Left forelimb (tissue), 1 donor: ENCODE measurements at places on chromosomes 1 and 21.

DNA sequence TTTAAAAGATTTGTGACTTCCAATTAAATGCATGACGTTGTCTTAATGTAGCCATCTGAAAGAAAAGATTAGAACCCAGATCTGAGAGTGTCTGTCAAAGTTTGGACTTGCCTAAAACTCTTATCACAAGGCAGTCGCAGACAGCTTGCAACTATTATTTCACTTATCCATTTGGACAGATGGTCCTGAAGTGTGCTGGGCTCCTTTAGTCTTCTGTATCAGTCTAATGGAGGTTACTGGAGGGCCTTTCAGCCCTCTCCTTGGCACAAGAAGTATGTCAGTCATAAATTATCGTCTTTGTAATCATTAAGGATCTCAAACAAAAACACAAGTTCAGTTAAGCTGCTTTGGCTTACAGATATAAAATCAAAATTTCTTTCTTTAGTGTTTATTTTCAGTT lies 15.5 kb downstream of the PROX1 start:
- no peak for DNase-seq

GRCh38 chr1:45328680-45329079 lies 2.0 kb downstream of the HPDL start:
- no peak for DNase-seq

GRCh38 chr1:231395076-231395997 lies 26.8 kb downstream of the EGLN1 start:
- DNase-seq = no peak

DNA sequence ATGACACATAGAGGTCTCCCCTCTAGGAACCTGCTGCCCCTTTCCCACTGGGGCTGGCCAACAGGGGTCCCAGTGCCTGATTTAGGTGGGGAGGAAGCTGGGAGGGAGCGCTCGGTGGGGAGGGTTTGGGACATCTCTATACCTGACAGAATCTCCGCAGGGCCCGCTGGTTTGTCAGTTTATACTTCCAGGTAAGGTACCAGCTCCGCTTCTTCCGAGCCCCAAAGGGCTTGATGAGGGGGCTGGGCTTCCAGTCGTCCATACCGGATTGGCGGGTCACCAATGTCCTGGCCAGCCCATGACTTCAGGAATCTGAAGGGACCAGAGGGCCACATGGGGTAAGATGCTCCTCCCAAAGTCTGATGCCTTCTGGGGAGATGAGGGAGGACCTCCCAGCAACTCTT lies 672 bp downstream of the POMGNT1 start:
- DNase-seq = peak; percentile 55

DNA sequence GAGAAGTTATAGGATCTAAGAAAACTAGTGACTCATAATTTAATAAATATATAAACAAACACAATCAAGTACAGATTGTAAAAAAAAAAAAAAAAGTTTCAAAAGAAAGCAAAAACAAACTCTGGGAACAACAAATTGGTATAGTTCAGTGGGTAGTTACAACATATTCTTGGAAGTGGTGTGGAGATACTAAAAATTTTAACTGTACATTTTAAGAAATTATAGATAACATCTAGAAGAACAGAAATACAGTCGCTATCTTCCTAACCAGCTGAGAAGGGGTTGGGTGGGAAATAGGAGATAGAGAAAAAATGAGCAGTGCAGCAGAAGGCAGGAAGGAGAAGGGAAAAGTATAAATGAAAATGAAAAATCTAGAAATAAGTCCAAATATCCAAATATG lies 70.5 kb downstream of the LRRC8C start:
- no peak for DNase-seq

DNA sequence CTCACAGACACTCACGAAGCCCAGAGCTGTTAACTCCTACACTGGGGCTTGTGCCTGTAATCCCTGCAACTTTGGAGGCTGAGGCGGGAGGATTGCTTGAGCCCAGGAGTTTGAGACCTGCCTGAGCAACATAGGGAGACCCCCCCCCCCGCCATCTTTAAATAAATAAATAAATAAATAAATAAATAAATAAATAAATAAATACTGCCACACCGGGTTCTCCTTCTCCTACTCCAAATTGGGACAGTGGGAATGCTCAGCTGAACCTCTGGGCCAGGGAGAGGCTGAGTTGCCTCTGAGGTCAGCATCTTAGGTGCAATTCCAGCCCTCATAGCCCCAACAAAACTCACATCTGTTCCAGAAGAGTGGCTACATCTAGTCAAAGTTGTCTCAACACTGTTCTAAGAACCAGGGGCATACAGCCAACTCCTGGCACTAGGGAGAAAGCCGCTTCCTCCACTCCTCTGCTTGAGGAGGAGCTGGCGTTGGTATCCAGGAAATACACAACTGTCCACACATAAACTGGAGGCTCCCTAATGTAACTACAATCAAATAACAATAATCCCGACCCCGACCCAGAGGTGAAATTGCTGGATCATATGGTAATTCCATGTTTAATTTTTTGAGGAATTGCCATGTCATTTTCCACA lies 27.0 kb downstream of the C1orf216 start:
- no peak for DNase-seq

- no peak for DNase-seq
Observed at GRCh38 chr1:73980324-73981040, 217.5 kb downstream of the LRRIQ3 start.

GRCh38 chr1:246128494-246129069 lies 378.5 kb downstream of the SMYD3 start:
- DNase-seq = no peak

GRCh38 chr1:31315902-31316301 lies 19.1 kb downstream of the ZCCHC17 start:
- no peak for DNase-seq

GRCh38 chr1:172883387-172883791 lies 167.4 kb downstream of the TNFSF18 start:
- no peak for DNase-seq

DNA sequence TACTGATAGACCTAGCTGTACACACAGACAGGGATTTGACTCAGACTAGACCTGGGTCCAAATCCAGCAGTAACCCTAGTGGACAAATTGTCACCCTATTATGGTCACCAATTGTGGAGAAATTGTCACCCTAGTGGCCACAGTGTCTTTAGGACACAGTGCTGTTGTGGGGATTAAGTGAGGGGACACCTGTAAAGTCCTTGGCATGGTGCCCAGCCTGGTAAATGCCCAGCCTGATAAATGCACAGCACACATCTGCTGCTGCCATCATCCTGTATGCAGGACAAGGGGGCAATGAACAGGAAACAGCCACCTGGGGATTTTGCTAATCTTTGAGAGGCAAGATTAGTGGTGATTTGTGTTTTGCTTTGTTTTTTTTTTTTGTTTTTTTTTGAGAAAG lies 2.3 kb downstream of the TMEM61 start:
- DNase-seq = no peak

DNA sequence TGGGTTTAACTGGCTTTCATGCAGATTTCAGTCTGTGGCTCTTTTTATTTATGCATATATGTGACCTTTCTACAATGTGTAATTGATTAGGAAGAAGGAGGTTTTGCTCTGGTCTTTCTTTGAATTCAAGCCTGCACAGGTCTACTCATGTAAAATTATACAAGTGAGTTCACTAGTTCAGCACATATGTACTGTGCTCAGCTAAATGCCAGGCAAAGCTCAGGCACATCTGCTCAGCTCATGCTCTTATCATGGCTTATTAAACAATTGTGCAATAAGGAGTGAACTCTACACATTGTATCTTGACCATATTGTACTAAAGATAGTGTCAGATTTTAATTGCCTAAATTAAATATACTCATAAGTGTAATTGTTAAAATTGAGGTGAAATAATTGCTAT lies 378.4 kb downstream of the ADGRL2 start:
- no peak for DNase-seq

DNA sequence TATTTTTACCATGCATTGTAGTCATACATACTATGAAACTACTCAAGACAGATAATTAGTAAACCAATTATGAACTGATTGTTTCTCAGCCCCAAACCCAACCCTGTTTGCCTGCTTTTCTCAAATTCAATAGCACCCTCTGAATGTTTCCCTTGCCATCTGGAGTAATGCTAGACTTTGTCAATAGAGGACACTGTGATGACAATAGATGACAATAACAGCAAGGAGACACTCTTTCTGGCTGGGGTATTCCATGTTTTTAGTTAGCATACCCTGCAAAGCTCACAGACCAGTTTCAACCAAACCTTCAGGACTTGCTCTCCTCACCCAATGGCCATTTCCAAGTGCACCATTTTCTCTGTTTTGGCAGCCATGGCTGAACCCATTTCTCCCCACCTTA lies 108.5 kb upstream of the LRRC7 start:
- DNase-seq = no peak

DNA sequence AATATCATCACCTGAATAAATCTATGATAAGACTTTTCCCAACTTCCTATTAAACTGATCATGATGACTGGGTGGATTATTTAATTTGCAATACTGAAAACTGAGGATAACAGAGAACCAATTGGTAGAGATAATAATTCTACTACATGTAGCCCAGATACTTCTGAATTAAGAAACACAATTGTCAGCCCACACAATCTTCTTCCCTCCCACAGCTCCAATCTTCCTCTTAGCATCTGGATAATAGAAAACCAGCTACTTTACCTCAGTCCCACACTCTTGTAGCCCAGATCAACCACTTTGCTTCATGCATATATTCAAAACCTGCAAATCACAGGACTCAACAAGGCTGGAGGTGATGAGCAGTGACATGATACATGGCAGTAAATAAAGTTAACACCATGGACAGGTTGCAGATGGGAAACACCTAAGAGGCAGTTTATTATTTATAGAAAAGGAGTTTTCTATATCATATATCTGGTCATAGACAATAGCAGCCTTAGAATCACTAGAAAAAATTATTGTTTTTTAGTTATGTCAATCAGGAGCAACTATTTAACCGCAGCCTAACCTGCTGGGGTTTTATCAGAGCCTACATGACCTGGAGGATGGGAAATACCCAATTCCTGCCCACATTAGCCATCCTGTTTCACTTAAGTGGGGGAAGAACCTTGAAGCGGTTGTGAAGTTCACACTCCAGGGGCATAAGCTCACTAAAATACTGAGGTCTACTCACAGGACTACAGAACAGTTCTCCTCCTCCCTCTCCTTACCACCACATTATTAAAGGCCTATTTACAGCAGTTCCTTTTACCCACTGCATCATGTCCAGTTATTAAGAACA lies 16.7 kb downstream of the FRRS1 start:
- no peak for DNase-seq

DNA sequence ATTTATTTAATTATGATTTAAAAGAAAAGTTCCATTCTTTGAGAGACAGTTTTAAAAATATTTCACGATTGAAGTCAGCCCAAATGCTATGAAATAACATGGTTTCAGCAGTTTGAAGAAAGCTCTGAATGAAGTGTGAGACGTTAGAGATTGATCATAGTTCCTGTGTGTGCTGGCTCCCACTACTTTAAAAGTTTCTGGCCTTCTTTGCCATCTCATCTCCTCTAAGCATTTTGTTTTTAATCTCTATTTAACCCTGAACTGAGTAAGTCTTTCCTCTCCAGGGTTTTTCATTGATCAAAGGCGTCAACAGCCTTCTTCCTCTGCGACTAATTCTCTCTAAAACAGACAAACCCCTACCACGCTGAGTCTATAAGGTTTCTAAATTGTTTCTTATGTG lies 225.3 kb upstream of the B3GALT2 start:
- DNase-seq = no peak

DNA sequence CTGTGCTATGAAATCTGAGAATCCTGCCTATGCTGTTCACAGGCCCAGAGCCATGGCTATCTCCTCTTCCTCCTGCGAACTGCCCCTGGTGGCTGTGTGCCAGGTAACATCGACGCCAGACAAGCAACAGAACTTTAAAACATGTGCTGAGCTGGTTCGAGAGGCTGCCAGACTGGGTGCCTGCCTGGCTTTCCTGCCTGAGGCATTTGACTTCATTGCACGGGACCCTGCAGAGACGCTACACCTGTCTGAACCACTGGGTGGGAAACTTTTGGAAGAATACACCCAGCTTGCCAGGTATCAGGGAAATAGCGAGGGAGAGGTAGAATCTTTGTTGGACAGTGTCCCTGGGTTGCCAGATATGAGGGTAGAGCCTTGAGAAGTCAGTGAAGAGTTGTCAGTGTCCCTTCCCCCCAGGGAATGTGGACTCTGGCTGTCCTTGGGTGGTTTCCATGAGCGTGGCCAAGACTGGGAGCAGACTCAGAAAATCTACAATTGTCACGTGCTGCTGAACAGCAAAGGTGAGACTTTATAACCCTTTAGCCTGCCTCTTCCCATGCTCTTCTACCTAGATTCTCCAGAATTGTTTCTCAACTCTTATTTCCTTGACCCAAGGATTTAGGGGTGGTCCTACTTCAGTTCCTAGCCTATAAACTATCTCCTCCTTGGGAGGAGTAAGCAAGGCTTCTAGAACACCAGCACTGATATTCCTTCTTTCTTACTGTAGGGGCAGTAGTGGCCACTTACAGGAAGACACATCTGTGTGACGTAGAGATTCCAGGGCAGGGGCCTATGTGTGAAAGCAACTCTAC lies 1.4 kb downstream of the NIT1 start:
- DNase-seq = no peak

DNA sequence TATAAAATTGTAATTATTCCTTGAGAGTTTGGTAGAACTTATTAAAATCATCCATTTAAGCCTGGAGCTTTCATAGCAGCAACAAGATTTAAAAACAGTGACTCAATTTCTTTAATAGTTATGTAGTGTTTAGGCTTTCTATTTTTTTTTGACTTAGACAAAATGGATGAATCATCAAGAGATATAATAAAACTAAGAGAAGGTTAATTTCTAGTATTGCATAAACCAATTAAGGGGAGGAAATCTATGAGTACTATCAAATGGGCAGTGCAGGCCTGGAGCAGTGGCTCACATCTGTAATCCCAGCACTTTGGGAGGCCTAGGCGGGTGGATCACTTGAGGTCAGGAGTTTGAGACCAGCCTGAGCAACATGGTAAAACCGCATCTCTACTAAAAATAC lies 416.3 kb upstream of the USP24 start:
- no peak for DNase-seq

DNA sequence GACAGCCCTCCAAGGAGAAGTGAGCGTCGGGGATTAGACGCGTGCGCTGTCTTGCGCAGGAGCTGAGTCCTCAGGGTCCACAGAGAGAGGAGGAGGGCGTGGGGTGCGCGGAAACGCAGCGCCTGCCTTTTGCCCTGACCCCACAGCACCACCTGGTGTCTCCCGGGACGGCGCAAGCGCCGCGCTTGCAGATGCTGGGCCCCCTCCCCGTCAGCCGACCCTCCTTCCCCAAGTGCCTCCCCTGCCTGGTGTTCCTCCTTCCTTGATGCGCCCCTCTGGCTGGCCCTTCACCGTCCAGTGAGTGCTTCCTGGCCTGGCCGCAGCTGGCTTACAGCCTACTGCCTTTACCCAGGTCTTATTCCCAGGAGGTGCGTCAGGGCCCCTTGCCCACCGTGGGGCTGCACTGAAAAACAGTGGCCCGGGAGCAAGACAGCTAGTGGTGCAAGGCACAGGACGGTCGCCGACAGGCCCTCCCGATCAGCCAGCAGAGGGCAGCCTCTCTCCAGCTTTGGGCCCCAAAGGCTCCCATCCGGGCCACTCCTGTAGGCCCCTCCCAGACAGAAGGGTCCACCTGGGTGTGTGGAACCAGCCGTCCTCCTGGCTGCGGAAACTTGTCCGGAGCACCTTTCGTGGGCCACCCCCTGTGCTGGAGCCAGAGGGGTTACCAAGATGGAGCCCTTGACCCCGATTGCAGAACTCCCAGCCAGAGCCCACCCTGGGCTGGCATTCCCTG lies 12.9 kb upstream of the PHLDA3 start:
- DNase-seq = peak; percentile 86

- no peak for DNase-seq
Observed at GRCh38 chr1:8925406-8925805, 20.3 kb upstream of the CA6 start.
